ENCODE measurements at places on chromosomes 2 and 18.

GRCh38 chr2:99461828-99462483, 27.9 kb downstream of the REV1 start:
- no peak for DNase-seq

DNA sequence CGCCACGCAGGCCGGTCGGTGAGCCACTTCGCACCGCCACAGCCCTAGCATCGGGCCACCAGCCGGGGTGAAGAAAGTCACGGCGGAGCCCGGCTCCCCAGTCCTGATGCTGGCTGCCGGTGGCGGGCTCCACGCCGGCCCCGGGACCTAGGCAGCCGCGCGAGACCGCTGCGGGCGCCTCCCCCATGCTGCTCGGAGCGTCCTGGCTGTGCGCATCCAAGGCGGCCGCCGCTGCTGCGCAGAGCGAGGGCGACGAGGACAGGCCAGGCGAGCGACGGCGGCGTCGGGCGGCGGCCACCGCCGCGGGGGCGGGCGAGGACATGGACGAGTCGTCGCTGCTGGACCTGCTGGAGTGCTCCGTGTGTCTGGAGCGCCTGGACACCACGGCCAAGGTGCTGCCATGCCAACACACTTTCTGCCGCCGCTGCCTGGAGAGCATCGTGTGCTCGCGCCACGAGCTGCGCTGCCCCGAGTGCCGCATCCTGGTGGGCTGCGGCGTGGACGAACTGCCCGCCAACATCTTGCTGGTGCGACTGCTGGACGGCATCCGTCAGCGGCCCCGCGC, 433 bp downstream of the SH3RF3 start:
- peak; percentile 69 for DNase-seq

- DNase-seq = no peak
Measured at GRCh38 chr2:54655046-54655809, 68.2 kb upstream of the EML6 start.

GRCh38 chr2:236503583-236503982, 66.0 kb upstream of the ACKR3 start:
- DNase-seq = no peak

GRCh38 chr2:12236136-12236844, 480.4 kb upstream of the TRIB2 start:
- DNase-seq = no peak

DNA sequence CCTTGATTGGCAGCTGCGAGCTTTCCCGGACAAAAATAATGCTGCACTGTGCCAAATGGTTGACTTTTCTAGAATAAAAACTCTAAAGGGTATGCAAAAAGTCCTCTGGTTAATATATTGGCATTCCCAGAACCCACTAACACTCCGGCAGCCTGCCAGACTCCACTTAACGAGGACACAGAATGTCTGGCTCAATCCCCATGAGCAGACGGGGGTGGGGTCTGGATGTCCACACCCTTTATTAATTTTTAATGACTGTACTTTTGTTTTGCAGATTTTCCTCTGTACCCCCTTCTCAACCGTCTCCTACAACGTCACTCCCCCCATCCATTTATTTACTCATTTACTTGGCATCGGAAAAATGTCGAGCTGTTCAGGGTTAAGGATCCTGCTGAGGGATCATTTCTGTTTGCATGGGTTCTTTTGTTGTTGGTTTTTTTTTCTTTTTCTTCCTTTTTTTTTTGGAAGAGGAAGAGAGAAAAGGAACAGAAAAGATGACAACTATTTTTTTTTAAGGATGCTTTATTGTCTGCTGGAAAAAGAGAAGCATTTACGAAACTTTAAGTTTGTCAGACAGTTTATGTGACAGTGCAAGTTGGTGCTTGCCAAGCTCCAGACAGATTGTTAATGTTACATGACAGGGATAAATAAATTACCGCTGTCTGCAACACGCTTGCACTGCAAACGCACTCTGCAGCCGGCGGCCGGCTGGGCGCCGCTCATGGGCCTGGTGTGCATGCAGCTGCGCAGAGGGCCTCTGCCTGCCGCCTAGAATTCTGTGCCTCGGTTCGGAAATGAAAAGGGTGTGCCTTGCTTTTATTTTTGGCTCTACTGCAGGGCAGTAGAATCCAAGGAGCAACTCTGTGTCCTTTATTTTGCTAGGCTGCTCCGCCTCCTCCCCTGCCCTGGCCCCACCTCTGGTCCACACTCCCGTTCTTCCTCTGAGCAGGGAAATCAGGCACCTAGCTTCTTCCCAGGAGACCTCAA, 3.6 kb downstream of the LDLRAD4 start:
- DNase-seq = peak; percentile 84

GRCh38 chr2:159890551-159891266, 92.7 kb upstream of the CD302 start:
- no peak for DNase-seq

DNA sequence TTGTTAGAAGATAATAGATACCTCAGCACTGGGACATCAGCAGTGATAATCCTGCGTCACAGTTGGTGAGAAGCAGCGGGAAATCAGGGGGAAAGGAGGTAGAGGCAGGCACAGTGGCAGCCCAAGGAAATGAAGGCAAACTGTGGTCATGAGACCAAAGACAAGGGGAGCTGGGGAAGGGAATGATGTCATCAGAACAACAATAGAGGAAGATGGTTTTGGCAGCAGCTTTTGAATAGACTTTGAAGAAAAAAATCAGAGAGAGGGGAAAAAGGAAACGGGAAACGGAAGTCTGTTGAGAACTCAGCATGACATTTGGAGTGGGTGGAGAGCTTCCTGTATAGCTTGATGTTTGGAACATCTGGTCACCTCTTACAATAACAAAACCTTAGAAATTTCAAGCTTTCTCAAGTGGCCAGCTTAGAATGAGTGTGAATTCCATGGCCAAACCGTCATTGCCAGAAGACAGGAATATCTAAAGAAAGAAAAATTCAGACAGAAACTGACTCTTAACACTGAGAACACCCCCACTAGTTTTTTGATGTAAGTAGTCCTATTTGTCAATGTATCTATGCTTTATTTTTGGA, 18.4 kb upstream of the YES1 start:
- DNase-seq = peak; percentile 36

- no peak for DNase-seq
Measured at GRCh38 chr2:130385709-130386108, 29.9 kb downstream of the PTPN18 start.

DNA sequence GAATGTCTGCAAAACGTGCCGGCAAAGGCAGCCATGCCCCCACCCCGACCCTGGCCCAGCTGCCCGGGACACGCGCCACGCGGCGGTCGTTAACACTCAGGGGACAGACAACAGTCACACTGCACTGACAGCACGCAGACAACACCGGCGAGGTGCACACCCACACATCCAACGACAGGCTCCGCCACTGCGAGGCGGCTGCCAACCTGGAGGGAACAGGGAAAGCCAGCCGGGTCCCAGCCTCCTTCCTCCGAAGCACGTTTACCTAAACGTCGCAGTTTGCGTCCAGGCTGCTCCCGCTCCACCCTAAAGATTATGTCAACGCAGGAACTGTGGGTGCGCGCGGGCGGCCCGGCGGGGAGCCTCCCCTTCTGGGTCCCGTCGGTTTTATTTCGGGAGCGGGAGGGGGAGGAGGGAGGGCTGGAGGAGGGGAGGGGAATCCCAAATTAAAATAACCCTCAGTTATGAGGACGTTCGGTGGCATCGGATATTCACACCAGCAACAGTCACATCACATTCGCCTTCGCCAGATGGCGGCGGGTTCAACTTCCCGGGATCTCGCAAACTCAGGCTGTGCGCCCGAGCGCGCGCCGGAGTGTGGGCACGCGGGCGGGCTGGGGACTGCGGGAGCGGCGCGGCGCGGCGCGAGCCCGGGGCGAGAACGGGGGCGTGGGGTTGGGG, 644 bp downstream of the PTGR3 start:
- DNase-seq = peak; percentile 85

- peak; percentile 21 for DNase-seq
Measured at GRCh38 chr2:229815858-229816257, 101.5 kb upstream of the DNER start.

DNA sequence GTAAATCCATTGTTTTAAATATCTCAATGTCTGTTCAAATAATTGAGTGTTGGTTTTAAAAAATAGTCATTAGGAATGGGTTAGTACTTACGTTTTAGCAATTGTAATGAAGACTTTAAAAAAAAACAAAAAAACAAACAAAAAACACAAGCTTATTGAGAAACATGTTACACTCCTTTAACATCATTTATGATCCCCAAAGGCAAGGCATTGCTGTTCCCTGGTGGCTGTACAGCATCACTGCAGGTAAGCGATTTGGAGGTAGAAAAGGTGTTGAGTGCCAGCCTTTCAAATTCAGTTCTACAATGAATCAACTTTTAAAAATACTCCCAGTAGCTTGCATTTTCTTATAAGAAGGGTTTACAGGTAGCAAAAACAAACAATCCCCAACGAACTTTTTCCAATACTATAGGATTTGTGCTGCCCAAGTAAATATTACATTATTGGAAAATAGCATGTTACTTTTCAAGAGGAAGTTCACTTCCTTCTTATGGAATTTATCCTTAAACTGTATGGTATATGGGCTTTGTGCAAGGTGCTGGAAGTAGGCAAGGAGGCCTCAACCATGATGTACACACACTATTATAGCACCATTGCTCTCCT, 27.5 kb downstream of the CNRIP1 start:
- no peak for DNase-seq

- no peak for DNase-seq
Measured at GRCh38 chr2:29367986-29368658, 252.9 kb downstream of the CLIP4 start.

- no peak for DNase-seq
Measured at GRCh38 chr2:127007652-127008051, 99.3 kb downstream of the BIN1 start.

DNA sequence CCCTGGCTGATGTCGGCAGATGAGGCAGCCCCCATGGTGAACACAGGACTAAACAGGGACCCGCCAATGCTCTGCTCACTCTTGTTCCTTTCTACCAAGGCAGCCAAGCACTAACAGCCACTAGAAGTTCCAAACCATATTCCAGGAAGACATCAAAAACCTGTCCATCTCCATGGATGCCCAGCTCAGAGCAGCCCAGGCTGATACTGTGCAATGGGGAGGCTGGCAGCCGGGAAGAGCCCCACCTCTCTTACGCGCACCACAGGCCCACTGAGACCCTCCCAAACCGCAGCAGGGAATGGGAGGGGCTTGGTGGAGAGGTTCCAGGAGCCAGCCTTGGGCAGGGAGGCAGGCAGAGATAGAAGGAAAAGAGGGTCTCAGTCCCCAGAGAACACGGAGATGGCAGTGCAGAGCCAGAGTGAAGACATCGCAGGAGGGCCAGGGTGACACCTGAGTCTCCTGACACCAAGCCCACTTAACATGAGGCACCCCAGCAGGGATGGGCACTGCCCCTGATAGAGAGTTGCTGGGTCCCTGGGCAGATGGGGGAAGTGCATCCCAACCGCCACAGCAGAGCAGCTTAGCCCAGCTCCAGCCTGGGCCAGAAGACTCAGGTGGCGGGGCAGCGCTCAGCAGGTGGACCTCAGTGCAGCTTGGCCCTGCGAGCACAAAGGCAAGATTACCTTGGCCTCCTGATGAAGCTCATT, 3.4 kb downstream of the HS6ST1 start:
- no peak for DNase-seq

- DNase-seq = no peak
Measured at GRCh38 chr18:55430026-55430425, 158.0 kb downstream of the TCF4 start.

DNA sequence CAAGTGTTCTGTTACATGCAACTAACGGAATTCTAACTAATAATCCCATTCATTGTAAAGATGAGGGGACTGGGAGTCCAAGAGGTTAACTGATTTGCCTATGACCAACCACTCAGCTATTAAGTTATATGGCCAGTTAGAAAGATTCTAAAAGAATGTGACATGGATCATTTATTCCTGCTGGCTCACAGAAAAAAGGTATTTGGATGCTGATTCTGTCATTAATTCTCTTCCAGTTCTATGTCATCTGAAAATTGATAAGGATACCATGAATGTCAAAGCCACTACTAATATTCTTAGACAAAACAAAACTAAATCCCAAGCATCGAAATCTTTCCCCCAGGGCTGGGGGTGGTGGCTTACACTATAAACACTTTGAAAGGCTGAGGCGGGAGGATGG, 41.2 kb upstream of the GORASP2 start:
- no peak for DNase-seq

DNA sequence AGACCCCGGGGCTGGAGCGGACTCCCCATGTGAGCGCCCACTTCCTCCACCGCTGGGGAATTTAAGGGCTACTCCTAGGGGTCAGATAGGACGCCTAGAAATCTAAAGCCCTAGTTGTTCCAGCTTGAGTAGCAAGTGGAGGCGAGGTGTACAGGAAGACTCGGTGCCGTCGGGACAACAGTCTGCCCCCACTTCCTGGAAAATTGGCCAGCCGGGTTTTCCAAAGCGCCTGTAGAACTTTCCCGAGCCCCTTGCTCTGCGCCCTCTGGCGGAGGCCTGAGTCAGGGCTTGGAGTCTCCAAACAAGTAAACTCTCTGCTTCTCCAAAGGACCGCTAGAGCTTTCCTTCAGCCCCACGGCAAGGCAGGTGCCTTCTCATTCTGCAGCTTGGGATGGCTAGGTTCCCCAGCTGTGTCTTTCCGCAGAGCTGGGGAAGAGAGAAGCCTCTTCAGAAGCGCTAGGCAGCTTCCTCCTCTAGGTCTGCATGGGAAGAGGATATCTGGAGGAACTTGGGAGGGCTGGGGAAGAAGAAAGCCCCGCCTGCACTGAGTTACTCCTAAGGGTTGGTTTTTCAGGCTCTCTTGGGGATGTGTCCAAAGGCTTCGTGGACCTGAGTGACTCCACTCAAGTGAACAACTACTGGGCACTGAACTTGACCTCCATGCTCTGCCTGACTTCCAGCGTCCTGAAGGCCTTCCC, 681 bp downstream of the SPR start:
- DNase-seq = peak; percentile 95

DNA sequence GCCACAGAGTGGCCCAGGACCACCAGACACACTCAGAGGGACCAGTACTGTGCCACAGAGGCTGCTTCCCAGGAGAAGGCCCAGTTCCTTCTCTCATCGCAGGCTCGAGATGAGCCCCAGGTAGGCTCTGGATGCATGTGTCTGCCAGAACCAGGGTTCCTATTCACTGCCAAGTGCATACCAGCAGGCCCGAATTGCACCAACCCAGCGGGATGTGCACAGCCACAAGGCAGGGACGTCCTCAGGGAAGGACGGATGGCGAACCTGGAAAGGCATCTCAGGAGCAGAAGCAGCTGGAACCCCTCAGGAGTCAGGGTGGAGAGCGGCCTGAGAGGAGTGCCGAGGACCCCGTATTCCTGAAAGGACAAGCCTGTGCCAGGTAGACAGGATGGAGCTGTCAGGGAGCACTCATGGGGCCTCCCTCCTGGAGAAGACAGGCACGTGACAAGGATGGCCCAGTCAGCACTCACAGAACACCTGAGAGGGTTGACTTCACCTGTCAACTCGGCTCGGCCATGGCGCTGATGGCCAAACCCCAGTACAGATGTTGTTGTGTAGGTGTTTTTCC, 73.7 kb downstream of the PTGR3 start:
- no peak for DNase-seq

GRCh38 chr18:2927745-2928144, 80.9 kb downstream of the EMILIN2 start:
- no peak for DNase-seq

GRCh38 chr2:9720352-9721093, 89.7 kb upstream of the YWHAQ start:
- peak; percentile 73 for DNase-seq
